ENCODE measurements at places on chromosomes 7 and 10.

DNA sequence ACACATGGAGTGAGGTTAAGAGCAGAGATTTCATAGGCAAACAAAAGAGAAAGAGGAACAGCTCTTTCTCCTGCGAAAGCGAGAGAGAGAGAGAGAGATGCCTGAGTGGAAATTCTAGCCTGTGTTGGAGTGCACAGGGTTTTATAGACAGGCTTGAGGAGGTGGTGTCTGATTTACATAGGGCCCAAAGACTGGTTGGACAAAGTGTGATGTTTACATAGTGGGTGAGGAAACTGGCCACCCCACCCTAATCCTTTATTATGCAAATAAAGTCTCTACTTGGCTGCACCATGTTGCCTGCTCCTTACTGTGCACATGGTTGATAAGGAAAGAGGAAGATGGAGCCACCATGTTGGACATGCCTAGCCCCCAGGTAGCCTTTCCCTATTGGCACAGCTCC is 967.8 kb upstream of the SORCS1 start:
- peak; percentile 6 for DNase-seq

DNA sequence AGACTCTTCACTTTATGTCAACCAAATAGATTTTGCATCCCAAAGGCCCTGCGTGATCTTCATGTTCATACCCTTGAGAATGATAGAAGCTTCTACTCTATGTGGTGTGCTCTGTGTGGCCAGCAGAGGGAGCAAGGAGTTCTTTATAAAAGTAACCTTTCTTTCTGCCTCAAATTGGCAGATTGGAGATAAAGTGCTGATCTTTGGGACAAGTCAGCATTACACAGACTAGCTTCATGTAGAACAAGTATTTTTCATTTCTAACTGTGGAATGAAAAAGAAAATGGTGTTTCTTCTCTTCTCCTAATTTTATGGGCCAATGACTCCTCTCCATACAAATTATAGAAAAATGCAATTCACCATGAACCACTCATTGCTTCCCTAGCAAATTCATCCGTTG is 1214.1 kb downstream of the SORCS1 start:
- no peak for DNase-seq

GRCh38 chr7:15292138-15292537 is 269.7 kb downstream of the AGMO start:
- no peak for DNase-seq

- no peak for DNase-seq
Observed at GRCh38 chr7:73941836-73942551, 81.0 kb downstream of the TMEM270 start.

DNA sequence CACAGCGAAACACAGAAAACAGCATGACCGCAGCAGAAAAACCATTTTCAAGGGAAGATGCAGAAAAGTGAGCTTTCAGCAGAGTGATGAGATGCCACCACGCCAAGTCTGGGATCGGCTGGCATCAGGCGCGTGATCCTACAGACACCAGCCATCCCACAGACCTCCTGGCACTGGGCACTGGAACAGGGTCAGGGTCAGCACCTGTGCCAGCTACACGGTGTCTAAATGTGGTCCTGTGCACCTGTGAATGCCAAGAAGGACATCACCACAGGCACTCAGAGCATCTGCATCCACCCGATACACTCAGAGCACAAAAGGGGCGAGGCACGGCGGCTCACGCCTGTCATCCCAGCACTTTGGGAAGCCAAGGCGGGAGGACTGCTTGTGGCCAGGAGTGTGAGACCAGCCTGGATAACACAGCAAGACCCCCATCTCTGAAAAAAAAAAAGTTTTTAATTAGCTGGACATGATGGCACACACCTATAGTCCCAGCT is 31.5 kb downstream of the STK32C start:
- peak; percentile 19 for DNase-seq

DNA sequence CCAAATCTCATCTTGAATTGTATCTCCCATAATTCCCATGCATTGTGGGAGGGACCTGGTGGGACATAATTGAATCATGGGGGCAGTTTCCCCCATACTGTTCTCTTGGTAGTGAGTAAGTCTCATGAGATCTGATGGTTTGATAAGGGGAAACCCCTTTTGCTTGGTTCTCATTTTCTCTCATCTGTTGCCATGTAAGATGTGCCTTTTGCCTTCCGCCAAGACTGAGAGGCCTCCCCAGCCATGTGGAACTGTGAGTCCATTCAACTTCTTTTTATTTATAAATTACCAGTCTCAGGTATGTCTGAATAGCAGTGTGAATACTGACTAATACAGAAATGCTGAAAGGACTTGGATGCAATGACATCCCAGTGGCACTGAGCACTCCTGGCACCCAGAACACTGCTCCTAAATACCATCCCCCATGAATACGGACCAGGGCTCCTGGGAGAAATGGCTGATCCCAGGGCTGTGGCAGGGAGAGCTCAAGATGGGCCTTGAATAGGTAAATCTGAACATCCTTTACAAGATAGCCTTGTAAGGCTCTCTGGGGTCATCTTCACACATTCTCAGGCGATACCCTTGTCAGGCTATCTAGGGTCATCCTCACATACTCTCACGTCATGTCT is 19.4 kb downstream of the ZFAND2A start:
- no peak for DNase-seq

GRCh38 chr7:106331441-106332175 is 46.8 kb upstream of the NAMPT start:
- DNase-seq: no peak

- peak; percentile 61 for DNase-seq
Observed at GRCh38 chr7:139720705-139721231, 57.0 kb downstream of the HIPK2 start.

DNA sequence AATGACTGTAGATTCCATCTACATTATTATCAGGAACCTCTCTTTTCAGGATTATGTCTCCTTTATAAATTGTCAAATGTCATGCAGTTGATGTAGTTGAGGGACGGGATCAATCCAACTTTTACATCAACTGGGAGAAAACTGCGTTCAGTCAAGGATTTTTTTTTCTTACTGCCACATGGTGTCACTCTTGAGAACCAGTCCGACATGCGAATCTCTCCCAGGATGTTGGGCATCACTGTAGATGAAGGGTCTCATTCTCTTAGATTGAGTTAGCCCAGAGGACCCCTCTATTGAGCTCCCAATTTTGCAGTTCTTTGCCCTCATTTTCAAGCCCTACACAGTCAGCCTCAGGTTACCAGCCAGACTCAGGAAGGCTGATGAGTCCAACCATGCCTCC is 120.3 kb upstream of the PTPRZ1 start:
- no peak for DNase-seq

DNA sequence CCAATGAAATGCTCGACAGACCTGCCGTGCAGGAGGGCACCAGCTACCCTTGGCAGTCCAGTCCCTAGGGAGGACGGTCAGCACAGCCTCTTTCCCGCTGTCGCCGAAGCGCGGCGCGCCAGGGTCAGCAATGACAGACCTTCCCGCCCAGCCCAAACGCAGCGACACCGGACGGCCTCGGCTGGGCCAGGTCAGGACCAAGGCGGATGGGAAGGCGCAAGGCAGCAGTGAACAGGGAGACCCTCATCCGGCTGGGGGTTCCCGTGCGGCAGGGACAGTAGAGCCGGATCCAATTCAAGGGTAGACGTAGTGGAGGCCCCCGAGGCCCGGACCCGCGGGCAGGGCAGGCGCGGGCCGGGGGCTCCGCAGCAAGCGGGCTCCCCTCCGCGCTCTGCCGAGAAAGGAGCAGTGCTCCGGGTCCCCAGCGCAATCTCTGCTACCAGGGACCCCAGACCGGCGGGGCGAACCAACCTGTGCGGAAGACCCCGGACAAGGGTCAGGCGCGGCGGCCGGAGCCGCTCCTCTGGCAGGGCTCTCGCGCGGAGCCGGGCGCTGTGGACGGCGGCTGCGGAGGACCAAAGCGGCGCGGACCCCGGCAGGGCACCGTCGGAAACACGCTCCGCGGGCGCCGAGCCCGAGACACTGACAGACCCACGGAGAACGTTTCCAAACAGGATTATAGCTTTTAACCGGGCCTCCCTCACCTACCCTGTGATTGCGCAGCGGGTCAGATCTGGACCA is at the start of gene SEC31B:
TSS of gene SEC31B (minus strand) at position 551 of the 741 bp plus-strand sequence. CDS start 2,909 bp downstream, outside the sequence.
- DNase-seq: peak; percentile 44

Data from mucosa of descending colon (tissue), 3 donors.